ENCODE measurements at places on chromosomes 3 and 15.
A peak's percentile ranks its signal among the peaks of the same experiment; 100 is the strongest.

GRCh38 chr3:179148616-179149405 is 654 bp downstream of the PIK3CA start:
- DNase-seq = peak; percentile 41

DNA sequence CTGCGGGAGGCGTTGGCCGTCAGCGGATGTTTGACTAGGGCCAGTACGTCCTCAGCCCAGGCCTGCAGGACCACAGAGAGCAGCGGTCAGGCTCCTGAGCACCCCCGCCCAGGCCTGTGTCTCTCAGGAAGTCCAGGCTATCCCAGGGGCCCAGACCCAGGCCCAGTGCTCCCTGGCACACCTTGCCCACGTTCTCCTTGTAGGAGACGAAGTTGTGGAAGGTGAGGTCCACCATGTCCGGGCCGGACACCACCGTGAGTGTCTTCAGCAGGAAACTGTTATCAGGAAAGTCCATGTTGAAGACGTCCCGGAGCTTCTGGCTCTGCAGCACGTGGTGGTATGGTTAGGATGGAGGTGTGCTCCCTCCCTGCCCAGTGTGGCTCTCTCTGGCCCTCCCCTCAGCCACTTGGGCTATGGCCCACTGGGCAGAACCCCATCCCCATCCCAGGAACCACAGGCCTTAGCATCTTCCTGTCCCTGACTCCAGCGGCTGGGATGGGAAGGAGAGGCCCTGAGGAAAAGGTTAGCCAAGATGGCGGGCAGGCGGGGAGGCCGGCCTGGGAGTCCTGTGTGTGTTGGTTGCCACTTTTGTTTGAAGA is 5.3 kb downstream of the PLCB2 start:
- DNase-seq = no peak

- no peak for DNase-seq
Measured at GRCh38 chr3:19539518-19540392, 391.4 kb downstream of the KCNH8 start.

DNA sequence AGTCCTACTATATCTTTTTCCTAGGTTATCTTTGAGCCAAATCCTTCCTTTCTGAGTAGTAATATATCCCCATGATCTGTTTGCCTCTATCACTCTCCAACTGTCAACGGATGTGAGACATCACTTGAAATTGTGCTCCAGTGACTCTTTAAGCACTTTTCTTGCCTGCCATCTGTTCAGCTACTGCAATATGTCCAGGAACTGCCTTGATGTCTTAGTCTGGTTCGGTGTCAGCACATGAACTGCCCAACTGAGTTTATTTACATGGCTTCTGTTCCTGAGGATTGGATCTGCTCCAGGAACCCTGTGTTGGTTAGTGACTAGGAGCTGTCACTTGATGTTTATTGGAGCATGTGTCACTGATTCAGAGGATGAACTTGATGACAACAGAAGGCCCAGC is 116.5 kb downstream of the SLC9A9 start:
- DNase-seq = no peak

GRCh38 chr3:196236223-196236622 is 19.9 kb downstream of the SLC51A start:
- no peak for DNase-seq
